ENCODE measurements at places on chromosomes 1 and 21.

- no peak for DNase-seq
These were observed 89.3 kb downstream of the EPHB2 start for GRCh38 chr1:22799971-22800370.

- DNase-seq, result no peak
These were observed 50.7 kb upstream of the H6PD start for GRCh38 chr1:9183898-9184297.

- DNase-seq, result no peak
These were observed 19.4 kb downstream of the EXTL2 start for GRCh38 chr1:100875228-100875627.

DNA sequence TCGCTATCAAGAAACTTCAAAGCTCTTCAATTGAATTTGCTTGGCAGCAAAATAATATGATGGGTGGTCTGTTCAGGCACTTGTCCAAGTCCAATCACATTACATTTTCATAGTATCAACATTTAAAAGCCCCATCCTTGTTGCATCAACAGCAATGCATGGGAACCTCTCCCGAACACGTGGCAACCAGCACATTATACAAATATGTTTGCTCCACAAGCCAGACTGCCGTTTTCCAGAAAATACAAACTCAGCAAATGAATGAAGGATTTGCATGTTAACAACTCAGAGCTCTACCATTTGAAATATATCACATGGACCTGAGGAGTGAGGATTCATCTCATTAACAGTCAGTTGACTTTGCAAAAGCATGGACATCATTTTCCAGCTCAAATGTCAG is 20.0 kb upstream of the LYPLAL1 start:
- DNase-seq, result no peak

DNA sequence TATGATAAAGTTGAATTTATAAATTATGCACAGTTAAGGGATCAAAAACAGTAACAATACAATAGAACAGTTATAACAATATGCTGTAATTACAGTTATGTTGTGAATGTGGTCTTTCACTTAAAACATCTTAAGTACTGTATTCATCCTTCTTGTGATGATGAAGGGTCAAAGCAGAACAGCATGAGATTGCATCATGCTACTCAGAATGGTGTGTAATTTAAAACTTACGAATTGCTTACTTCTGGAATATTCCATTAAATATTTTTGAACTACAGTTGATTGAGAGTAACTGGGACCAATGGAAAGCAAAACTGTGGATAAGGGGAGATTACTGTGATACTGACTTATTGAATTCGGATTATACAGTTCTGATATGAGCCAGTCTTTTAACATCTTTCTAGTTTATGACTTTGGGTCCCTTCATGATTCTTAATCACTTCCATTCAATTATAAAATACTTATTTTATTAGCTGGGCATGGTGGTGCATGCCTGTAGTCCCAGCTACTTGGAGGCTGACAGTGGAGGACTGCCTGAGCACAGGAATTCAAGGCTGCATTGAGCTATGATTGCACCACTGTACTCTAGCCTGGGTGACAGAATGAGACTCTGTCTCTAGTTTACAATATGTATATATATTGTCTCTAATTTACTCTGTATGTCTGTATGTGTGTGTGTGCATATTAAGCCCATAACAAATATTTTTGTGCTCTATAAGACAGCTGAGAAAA is 43.2 kb downstream of the ATP1B1 start:
- no peak for DNase-seq

DNA sequence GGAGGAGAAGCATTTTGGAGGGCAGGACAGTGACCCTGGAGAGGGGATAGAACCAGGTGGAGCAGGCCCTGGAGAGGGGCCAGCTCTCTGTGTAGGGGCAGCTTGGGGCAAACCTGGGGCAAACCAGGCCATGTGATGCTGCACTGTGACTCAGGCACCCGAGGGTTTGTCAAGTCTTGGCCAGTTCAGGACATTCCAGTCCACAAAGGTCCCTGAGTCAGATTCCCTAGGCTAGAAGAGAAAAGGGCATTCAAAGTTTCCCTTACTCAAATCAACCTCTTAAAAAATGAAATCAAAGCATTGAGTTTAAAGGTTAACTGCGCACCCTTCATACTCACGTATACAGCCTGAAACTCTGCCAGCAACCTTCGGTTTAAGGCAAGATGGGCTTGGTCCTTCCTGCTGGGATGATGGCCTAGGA is 25.2 kb upstream of the PLA2G2C start:
- no peak for DNase-seq

DNA sequence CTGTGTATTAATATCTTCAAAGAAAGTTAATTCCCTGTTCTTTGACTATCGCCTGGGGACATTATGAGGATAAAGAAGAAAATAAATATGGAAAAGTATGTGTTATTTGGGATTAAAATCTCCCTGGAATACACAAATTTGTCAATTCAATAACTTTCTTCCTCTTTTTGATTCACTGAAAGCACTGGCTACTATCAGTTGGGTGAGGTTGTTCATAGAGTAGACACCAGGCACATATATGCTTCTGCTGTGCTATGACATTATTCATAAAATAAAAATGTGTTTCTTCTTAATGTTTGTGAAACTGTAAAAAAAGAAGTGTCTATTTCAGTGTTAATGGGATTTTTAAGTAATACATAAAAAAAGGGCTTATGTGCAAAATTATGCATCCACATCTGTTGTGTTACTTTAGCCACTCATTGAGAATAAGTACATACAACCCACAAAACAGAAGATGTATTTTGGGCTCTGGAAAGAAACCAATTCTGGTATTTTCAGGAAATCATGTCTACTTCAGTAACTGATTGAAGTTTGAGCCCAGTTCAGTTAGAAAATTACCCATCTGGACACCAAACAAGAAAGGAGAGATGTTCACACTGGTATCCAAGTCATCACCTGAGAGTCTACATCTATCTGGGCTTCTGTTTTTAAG is 169.4 kb downstream of the GABPA start:
- DNase-seq, result no peak

- no peak for DNase-seq
These were observed 149.5 kb downstream of the NOS1AP start for GRCh38 chr1:162218975-162219374.

GRCh38 chr1:167524651-167525050 is 6.3 kb upstream of the CD247 start:
- DNase-seq, result no peak

DNA sequence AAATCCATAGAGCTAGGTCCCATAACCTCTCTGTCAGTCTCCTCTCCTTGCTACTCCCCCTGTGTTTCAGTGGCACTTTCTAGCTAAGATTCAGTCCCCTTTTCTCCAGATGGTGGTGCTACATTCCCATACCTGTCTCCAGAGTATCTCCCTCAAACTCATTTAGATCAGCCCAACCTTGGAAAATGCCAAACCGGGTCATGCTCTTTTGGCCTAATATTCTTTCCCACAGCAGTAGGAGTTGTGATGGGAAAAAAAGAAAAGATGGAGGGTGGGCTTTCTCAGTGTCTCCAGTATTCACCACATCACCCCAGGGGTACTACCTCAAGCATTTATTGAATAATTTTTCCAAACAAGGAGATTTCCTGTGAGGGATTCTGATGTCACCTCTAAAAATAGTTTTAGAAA is 3.2 kb upstream of the RXFP4 start:
- peak; percentile 58 for DNase-seq

GRCh38 chr21:25638660-25639550 is at the start of gene JAM2:
Gene JAM2 (plus strand): TSS chr21:25639258. CDS start chr21:25639822, 564 bp downstream.
- DNase-seq, result peak; percentile 54

GRCh38 chr1:58783090-58783992 is 506 bp downstream of the JUN start:
- DNase-seq, result no peak

DNA sequence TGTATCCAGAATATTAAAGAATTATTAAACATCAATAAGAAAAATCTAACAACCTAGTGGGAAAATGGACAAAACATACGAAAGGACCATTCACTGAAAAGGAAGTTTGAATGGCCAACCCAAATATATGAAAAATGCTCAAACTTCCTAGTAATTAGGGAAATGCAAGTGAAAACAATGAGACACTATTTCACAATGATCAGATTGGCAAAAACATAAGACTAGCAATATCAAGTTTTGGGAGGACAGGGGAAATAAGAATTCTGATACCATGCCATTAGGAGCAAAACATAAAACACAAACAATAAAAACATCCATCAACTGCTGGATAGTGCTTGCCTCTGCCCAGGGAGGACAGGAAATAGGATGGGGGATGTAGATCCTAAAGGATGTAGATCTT is 14.3 kb downstream of the XCL2 start:
- DNase-seq, result no peak

- no peak for DNase-seq
These were observed at the start of gene ALPL for GRCh38 chr1:21509351-21510112. Gene ALPL (plus strand): TSS chr1:21509423. CDS start chr1:21554082, 44,659 bp downstream.

DNA sequence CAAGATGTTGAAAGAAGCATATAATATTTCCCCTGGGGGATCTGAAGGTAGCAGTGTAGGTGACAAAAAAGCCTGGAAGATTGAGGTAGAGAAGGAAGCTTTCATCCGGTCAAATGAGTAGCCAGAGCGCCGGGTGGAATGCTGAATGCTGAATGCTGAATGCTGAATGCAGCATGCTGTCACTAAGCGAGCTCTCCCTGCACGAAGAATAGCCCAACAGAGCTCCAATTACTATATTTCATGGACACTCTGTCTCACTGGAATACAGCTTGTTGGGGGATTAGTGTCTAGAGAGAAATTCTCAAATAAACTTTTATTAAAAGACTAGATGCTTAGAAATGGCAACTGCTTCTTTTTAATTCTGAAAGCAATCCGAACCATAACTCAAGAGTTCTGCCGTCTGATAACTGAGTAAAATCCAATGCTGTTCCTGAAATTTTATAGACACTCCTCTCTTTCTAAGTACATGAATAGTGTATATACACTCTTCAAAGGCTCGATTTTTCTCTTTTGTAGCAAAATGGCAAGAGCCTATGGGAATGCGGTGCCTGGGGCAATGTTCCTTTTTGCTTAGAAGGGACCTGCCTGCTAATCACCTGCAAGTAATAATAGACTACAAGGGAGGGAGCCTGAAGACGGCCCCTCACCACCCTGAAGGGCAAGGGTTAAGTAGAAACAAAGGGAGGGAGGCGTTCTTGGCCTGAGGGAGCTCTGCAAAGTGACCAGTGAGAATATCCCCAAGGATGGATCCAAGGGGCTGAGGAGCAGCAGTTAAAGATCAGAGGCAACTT is 203.7 kb upstream of the ESRRG start:
- DNase-seq, result no peak

DNA sequence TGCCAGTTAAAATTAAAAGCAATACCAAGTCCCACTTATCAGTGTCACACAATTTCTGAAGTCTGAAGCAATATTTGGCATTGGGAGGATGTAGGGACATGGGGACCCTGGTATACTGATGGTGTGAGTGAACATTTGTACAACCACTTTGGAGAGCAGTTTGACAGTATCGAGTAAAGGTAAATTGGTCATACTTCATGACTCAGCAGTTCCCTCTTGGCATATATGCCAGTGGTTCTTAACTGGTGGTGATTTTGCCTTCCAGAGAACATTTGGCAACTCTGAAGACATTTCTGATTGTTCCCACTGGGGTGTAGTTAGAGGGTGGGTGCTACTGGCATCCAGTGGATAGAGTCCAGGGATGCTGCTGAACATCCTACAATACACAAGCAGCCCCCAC is 19.7 kb downstream of the FMOD start:
- DNase-seq, result no peak

DNA sequence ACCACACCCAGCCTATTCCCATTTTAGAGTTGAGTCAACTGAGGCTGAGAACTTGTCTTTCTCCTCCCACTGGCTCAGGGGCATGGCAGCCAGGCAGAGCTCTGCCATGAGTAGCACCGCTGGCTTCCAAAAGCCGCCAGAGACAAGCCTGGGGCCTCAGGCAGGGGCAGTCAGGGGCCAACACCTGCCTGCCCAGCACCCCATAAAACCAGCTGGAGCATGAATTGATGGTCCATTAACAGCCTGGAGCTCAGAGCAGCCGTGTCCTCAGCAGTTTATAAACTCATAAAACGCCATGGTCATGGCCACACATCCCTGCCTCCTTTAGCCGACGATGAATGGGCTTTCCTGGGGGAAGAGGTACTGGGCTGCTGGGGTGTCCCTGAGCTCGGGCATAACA is 50.6 kb upstream of the PAX7 start:
- no peak for DNase-seq

DNA sequence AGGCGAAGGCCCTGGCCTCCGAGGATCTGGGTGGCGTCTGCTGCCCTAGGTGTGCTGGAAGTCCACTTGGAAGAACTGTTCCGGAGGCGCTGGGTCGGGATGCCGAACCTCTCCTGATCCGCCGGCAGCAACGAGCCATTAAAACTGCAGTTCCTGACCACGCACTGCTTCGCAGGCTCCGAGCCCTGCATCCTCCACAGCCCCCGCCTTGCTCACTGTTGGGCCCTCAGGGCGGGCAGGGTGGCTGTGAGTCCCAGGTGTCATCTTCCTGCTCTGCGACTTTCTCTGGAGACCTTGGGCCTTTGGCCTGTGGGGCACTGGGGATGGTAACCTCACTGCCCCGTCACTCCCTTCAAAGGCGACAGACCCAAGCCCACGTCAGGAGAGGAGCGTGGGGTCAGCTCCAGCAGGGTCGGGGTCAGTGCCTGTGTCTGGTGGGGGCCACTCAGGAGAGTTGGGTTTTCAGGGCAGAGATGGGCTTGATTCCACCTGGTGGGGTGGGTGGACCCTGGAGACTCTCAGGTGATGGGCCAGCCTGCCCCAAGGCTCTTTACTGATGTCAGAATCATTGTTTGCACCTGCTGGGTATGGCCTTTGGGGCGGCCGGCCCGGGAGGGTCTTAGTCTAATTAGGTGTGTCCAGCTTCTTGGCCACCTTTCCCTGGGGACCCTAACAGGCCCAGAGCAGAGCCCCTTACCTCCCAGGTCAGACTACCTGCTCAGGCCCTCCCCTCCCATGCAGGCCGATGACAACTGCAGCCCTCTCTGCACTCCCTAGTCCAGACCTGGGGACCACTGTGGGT is 3.1 kb downstream of the PRXL2B start:
- DNase-seq, result no peak

- no peak for DNase-seq
These were observed 59.3 kb downstream of the SLC37A1 start for GRCh38 chr21:42572906-42573495.

- DNase-seq, result no peak
These were observed 64.9 kb downstream of the FHAD1 start for GRCh38 chr1:15311880-15312279.

DNA sequence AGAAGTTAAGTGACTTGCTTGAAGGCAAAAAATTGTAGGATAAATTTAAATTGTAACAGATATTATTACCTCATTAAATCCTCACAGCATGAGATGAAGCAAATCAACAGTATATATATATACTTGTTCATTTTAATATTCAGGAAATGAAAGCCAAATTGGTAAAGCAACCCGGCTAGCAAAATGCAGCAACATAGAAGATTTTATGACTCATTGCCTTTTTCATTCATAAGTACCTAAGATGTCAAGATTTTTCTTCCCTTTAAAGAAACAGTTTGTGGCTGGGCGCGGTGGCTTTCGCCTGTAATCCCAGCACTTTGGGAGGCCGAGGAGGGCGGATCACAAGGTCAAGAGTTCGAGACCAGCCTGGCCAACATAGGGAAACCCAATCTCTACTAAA is 190.5 kb upstream of the NRIP1 start:
- no peak for DNase-seq

GRCh38 chr1:115189814-115190539 is 100.7 kb upstream of the TSPAN2 start:
- DNase-seq, result no peak

- DNase-seq, result peak; percentile 65
These were observed 51.9 kb upstream of the SYNC start for GRCh38 chr1:32754317-32755097.

All from NCI-H2171 (cell line).